ENCODE measurements at places on chromosomes 2 and 18.

- no peak for DNase-seq
Observed at GRCh38 chr2:170013802-170014551, 164.0 kb upstream of the MYO3B start.

DNA sequence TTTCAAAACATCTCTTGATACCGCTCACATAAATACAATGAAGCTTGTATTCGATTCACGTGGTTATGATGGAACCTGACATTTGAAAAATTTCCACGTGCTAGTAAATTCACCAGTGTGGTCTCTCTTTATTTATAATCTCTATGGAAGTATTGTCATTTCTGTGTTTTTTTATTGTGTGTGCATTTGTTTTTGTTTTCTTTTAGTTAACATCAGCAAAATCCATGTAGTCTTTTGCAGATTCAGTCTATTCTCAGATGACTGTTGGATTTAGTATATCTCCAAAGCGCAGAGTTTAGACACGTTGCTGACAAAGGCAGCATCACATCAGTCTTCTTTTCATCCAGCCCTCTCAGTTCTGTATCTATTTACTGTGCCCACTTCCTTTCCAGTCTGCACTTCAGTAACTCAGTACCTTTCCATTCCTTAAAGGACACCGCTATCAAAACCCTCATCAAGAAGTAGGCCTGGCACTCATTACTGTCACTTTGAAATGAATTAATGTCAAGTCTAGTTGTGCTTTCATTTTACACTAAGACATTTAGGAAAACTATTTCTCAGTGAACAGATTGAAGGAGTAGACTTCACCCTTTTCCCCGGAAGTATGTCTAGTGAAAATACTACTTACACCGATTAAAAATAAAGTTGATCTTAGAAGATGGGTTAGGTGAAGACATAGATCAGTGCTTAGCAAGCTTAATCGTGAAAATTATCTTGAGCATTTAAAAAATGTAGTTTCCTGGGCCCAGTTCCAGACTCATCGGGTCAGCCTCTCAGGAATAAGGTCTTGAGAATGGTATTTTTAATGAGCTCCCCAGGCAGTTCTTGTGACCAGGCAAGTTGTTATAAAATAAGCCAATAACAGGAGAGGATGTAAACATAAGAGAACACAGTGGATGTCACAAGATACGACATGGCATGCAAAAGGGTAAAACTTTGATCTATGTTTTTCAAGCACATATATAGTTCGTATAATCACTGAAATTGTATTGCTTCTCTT is 506.8 kb upstream of the ZEB2 start:
- DNase-seq: no peak

GRCh38 chr2:205524656-205525055 is 157.6 kb upstream of the NRP2 start:
- no peak for DNase-seq

DNA sequence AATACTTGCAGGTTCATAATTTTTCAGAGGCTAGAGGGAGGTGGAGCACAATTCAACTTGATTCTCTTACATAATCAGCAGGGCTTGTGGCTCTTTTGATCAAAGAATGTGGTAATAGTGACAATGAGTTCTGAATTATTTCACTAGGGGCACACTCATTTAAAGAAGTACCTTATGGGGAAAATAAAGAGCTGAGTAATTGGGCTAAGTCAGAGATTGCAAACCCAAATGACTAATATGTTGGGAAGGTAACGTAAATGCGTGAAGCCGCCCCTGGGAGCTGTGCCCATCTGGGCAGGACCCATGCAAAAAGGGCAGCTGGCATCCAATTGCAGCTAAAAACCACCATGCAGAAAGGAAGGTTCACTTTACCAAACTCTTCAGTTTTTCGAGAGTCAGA is 35.3 kb downstream of the NCKAP5 start:
- no peak for DNase-seq

- DNase-seq: no peak
Observed at GRCh38 chr18:13627639-13628038, 98.7 kb downstream of the FAM210A start.

- no peak for DNase-seq
Observed at GRCh38 chr18:7921938-7922587, 354.9 kb downstream of the PTPRM start.

DNA sequence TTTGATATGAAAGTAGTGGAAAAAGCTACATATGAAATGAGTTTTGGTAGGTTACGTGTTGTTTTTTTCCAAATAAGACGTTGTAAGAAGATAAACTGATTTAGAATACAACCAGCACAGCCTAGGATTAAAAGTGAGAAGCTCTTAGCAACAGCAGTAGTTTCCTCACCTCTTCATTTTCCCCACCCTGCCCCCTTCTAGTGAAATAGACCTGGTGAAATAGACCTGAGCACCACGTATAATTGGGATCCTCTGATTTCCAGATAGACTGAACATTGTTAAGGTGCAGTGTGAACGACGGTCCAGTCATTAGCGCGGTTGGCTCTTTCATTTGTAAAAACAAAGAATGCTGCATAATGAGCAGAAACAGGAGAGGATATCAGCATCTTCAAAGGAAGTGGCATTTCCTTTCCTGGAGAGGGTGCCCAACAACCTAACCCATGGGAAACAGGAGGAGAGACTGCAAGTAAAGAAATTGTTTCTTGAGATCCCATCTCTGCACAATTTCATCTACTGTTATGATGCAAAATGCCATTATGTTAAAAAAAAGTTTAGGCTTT is 114.3 kb downstream of the FIGN start:
- DNase-seq: no peak

GRCh38 chr2:191051177-191051576 is 37.2 kb upstream of the STAT1 start:
- no peak for DNase-seq

DNA sequence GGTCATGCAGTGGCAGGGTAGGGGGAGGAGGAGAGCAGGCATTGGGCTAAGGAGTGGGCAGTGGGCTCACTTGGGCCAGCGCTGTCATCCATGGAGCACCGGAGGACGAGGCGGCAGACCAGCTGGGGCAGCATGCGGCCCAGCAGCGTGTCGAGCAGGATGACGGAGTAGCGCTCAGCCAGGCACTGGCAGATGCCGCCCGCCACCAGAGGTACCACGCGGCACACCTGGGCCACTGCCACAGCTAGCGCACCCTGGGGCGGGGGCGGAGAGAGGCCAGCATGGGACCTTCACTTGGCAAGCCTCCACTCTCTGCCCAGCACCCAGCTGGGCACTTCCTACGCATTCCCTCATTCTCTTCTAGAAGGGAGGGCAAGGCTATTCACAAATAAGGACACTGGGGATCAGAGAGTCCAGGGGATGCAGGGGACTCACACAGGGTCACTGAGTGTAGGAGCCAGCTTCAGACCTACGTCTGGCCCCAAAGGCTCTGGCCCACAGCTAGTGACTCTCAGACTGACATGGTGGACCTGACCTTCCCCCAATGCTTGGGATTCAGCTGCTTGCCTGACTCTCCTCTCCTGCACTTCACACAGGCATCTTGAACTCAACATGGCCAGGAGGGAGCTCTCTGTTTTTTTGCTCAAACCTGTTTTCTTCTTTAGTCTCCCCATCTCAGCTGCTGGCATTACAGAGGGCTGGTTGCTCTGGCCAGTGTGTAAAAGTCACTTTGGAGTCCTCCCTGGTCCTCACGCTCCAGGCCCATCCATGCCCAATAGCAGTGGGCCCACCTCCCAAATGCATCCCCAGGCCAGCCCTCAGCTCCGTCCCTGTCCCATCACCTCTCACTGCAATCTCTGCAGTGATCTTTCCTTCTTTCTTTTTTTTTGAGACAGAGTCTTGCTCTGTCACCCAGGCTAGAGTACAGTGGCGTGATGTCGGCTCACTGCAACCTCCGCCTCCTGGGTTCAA is 4.1 kb downstream of the SFTPB start:
- DNase-seq: no peak

GRCh38 chr2:163401481-163401880 is 334.3 kb downstream of the FIGN start:
- DNase-seq: no peak

DNA sequence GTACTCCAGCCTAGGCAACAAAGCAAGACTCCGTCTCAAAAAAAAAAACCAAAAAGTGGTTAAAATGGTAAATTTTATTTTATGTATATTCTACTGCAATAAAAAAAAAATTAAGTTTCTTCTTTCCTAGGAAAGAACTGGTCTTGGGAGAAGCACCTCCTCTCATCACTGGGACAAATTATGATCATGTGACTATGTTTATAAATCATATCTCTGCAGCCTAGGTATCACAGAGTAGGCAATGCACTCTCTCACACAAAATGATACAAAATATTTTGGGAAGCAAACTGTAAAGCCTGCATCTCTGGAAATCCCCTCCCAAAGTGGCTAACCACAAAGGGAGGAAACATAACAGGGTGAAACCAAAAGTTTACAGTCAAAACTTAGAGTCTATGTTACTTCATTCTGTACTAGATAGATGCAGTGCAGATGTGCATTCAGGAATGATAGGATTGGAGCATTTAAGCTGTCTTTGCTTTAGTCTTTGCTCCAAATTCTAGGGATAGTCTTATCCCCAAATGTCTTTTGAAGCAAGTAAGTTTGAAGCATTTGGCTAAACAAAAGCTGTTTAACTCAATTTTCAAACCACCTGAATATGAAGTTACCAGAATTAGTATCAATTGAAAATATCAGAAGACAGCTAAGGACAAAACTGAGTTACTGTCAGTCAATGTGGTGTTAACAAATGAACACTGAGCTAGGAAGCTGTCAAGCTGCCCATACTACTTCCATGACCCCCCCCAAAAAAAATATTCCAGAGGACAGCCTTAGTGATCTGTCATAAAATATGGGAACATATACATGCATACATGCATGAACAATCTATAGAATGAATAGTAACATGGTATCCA is 21.1 kb upstream of the MALT1 start:
- no peak for DNase-seq

- no peak for DNase-seq
Observed at GRCh38 chr2:220894069-220894468, 678.0 kb downstream of the EPHA4 start.

DNA sequence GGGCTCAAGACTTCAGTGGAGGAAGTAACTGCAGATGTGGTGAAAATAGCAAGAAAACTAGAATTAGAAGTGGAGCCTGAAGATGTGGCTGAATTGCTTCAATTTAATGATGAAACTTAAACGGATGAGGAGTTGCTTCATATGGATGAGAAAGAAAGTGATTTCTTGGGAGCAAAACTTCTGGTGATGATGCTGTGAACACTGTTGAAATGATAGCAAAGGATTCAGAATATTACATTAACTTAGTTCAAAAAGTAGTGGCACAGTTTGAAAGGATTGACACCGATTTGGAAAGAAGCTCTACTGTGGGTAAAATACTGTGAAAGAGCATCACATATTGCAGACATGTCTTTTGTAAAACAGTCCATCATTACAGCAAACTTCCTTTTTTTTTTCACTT is 638.0 kb downstream of the NYAP2 start:
- DNase-seq: no peak

GRCh38 chr2:47225061-47225783 is 70.1 kb upstream of the STPG4 start:
- DNase-seq: no peak

DNA sequence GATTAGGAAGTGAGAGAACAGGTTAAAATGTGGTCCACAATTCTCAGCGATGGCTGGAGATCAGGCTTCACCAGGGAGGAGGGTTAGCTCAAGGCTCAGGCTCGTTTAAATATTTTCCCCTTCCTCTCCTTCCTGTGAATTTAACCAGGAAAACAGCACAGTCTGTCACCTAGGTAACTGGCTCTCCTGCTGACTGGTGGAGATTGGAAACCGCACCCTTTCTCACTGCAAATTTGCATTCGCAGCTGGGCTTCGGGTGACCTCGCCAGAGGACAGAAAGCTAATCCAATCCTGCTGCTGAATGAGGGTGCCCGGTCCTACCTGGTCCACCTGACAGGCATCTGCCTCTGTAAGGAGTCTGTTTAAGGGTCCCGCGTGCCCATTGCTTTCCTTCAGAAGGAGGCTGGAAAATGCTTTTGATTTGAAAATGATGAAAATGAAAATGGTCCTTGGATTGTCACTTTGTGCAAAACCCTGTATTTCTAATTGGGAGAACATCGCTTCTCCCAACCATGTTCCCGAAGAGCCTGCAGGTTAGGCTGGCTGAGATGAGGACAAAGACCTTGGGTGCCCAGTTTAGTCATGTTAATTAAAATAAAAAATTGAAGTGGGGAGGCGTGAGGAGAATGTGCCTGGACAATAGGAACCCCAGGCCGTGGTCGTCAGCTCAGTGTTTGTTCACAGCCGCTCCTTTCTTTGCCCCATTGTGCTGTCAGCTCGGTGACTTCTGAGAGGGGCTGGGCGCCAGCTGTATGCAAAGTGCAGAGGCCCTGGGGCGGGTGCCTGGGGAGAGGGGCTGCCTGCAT is 43.4 kb upstream of the MTCL1 start:
- DNase-seq: peak; percentile 31

DNA sequence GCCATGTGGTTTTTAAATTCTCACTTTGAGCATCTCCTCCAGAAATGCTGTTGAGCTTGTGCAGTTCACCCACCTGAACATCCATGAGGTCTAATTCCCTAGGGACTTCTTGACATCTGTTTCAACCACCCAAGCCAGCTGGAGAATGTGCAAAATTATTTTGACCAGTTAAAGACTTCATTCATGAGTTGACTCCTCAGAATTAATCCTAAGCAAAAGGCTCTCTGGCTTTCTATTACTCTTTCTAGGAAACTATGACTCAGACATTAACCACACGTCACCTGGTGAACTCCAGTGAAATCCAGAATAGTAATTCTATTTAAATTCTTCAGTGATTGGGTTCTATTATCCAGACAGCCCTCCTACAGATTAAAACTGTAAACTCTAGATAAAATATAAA is 247.5 kb downstream of the NBAS start:
- no peak for DNase-seq

DNA sequence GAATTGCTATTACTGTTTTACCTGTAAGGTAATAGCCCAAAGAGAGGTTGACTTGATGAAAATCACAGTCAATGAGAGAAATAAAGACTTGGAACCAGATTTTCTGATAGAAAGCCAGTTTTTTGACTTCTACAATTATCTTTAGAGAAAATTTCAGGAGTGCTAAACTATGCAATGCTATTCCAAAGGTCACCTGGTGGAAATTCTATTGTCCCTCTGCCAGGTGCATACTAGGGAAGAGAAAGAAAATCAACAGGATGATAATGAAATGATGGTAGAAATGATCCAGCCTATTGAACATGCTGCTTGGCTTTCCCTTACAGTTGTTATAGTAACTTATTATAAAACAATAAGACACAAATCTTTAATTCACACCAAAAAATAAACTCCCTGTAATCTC is 85.0 kb downstream of the FASTKD2 start:
- DNase-seq: no peak

DNA sequence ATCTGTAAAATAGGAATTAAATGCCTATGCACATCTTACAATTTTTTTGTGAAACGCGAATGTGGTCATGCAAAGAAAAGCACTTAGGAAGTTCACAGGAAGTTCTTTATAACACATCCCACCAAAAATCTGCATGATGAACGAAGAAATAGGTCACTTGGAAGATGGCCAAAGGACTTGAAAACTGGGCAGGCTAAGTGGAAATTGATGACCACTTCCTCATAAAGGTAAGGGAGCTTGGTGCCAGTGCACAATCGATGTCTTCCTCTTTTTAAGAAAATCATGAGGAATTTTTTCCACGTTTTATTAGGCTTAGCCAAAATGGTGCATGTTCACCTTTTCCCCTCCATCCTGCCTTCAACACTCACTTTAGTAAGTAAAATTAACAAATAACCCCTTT is 8.2 kb upstream of the NT5C1B start:
- DNase-seq: no peak
